ENCODE measurements at places on chromosomes 1 and 21. TPM values are rescaled to one million over a fixed set of nuclear protein-coding genes. Genes with fewer than 3 reads are reported as not detected.

The YARS1 gene
- 267 TPM for total RNA-seq

The SLAMF8 gene
- total RNA-seq = 1.3 TPM

The NPHP4 gene
- 12.6 TPM for total RNA-seq

The LAPTM5 gene
- 232 TPM for total RNA-seq

The HCN3 gene
- total RNA-seq = 1.6 TPM

The IFNAR1 gene
- 34.7 TPM for total RNA-seq

The INSRR gene
- total RNA-seq = 0.12 TPM

The LELP1 gene
- not detected for total RNA-seq

The OR14K1 gene
- total RNA-seq = not detected

The OR2L2 gene
- total RNA-seq = not detected
